ENCODE measurements at places on chromosomes 5 and 9.

DNA sequence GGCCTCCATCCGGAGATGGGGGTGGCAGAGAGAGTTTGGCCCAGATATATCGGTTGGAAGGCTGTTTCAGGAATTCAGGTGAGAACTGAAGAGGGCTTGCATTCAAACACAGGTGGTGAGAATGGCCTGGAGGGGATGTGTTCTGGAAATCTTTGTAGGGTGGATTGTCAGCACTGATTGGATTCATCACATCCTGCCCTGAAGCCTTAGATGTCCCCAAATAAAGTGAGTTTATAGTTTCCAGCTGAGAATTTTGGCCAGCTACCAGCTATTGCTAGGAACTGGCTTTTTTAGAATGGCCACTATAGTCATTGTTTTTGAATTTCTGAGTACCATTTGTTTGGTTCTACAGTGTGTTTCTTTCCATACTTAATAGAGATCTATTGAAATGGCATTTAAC is 46.1 kb upstream of the ANKH start:
- no peak for DNase-seq

- DNase-seq = no peak
Observed at GRCh38 chr9:36119476-36119875, 17.1 kb upstream of the GLIPR2 start.

GRCh38 chr5:122844136-122844909 is 1.1 kb upstream of the SNX24 start:
- no peak for DNase-seq

- DNase-seq = no peak
Observed at GRCh38 chr5:154801083-154801482, 45.9 kb downstream of the LARP1 start.

DNA sequence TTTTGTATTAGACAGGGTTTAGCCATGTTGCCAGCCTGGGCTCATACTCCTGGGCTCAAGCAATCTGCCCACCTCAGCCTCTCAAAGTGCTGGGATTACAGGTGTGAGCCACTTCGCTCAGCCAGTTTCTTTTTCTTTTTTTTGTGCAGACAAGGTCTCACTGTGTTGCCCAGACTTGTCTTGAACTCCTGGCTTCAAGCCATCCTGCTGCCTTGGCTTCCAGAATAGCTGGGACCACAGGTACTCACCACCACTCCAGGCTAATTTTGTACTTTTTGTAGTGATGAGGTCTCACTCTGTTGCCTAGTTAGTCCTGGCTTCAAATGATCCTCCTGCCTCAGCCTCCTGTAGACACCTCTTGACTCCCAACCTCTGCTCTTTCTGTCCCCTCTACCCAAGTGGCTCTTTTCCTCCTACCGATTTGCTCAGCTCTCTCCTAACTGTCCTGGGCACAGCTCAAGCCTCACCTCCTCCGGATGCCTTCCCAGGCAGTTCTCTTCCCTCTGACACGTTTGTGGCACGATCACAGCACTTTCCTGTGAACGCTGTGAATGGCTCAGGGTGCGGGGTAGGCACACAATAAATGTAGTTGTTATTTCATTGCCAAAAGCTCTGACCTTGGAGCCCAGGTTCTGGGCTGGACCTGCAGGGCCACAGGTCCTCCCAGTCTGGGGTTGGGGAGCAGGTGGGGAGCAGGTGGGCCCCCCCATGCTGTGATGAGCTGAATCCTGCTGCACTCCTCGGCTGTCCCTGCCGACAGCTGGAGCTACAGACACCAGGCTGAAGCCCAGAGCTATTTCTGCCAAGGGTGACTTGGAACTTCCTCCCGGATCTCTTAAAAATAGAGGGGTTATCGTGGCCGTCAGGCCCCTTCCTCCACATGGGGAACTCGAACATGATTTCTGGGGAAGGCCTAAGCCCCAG is 23.9 kb downstream of the GFI1B start:
- DNase-seq = no peak

- no peak for DNase-seq
Observed at GRCh38 chr9:121340676-121341392, 29.2 kb downstream of the STOM start.

- DNase-seq = no peak
Observed at GRCh38 chr9:132441404-132441803, 31.4 kb downstream of the CFAP77 start.

DNA sequence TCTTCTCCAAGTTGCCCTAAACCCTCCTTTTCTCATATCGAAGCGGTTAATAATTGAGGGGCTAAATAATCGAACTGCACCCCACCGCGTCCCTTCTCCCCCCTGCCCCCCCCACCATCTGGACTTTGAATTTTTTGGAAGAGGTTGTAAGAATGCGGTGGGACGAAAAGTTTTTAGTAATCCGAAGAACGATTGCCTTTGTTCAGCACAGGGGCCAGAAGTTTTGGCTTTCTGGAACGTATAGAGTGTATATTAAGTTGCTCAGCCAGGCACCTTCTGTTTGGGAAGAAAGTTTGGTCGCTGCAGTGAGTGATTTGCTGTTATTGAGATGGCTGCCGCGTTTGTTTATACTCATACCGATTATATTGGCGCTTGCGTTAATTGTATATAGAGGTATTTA is 518 bp downstream of the ERBIN start:
- DNase-seq = no peak

- no peak for DNase-seq
Observed at GRCh38 chr5:76690704-76691466, 25.0 kb upstream of the F2R start.

DNA sequence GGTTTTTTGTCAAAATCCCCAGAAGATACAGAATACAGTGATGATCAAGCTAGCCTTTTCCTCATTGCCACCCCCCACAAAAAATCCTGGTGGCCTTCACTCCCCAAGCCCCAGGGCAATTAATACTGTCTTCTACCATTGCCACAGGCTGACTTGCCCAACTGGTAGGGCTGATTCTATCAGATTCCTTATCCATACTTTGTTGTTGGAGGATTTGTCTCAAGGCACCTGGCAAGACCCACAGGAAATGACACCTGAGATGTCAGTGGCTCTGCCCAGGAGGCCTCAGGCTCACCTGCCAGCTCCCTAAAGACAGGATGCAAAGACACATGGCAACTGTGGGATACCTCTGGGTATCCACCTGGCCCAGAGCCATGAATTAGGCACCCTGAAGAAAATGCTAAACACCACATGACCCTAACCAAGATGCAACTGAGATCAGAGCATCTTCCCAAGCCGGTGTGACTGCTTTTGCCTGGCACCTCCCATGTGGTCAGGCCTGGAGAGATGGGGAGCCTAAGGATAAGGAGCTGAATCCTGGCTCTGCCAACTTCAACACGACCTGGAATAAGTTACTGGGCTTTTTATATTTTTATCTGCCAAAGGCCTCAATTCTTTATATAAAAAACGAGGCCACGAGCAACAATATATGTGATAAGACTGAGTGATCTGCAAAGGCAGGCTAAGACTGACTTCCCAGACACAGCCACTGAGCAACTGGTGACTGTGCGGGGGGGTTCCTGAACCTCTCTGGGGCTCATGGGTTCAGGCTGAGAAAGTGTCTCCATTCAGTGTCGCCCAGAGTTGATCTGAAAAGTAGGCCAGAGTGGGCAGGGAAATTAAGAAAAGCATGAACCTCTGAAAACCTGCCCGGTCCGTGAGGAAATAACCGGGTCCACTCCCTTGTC is 944 bp downstream of the ATOX1 start:
- peak; percentile 31 for DNase-seq

DNA sequence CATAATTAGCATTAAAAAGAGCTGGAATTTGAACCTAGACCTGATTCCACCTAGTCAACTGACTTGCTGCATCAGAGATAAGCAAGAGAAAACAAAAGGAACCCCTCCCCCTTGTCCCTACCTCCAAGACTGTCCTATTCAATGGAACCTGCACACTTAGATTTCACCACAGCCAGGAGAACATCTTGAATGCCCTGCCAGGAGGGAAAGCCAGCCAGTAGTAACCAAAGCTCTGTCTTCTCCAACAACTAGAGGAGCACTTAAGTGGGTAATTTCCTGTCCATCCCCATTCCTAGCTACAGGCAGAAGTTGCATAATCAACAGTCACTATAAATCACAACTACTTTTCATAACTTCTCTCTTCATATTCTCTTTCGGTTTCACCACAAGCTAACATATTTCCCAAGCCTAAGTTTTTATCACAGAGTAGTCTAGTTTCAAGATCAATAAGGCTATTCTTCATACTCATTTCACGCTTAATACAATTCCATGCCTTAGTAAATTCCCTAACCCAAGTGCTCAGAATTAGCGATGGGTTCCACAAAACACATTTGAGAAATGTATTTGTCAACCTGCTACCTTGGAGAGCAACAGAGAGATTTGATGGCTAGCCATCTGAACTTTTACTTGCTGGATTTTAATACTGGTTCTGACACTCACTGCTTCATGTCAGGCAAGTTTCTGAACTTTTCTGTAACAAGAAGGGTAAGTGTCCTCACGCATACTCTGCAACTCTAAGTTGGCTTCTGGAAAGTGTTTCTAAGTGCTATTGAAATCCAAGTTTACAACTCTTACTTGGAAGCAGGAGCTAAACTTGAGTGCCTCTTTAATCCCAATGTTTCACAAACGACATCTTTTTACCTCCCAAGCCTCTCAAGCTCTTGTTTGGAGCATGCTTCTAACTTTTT is 2.0 kb downstream of the DENND1A start:
- no peak for DNase-seq

- no peak for DNase-seq
Observed at GRCh38 chr5:127097278-127097677, 24.0 kb upstream of the C5orf63 start.

DNA sequence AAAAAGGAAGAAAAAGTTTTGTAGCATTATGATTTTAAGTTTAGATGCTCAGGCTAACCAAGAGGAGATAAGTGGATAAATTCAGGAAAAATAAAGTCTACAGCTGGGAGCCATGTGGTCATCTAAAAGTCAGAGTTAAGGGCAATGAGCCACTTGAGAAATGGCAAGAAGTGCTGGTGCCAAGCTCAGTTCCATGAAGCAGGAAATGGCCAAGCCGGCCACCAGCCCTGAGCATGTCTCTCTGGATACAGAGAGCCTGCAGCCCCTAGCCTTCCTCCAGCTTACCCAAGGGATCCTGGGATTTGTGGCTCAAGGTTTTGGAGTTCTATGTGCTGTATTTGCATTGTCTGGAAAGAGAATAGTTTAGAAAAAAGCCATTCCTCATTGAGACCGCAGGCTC is 12.2 kb upstream of the S1PR3 start:
- no peak for DNase-seq

- no peak for DNase-seq
Observed at GRCh38 chr9:134338394-134339182, 12.3 kb downstream of the RXRA start.

- DNase-seq = no peak
Observed at GRCh38 chr5:132424167-132424880, 54.8 kb downstream of the SLC22A5 start.

DNA sequence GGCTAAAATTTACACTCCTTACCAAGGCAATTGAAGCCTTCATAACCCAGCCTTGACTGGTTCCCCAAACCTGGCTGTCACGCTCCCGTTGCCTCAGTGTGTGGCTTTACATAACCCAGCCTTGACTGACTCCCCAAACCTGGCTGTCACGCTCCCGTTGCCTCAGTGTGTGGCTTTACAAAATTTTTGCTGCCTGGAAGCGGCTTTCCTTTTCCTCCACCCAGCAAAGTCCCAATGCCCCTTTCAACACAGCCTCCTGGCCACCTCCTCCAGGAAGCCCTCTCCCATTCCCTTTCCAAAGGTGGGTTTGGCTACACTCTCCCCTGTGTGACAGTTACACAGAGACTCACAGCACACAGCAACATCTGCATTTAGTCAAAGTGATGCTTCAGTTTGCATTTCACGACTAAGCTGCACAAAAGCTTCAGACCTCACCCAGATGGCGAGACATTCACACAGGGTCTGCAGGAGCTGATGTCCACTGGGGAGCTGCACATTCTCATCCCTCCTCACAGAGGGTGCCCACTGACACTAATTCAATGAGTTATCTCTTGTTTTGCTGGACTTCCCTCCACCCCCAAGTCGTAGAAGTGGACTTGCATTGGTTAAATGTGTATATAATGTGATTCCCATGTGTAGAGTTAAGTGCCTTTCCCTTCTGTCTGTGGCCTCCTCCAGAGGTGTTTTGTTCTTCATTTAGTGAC is 156.6 kb upstream of the PHYKPL start:
- no peak for DNase-seq

DNA sequence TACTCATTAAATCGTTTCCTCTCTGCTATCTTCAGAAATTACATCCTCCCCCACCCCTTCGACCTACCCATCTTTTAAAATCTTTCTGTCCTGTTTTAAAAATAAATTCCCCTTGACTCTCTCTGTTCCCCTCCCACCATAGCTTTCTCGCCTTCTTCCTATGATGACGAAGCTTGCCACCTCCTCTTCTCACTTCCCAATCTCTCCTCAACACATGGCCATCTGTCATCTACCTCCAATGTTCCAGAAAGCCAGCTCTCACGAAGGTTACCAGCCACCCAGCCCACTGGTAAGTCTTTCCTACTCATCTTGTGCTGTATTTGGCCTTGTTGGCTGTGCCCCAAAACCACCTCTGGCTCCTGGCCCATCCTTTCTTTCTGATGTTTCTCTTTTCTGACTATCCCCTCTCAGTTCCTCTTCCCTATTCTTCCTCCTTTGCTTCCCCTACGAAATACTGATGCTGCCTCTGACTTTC is 346.3 kb downstream of the ENC1 start:
- no peak for DNase-seq

GRCh38 chr9:127366594-127366993 is 30.4 kb upstream of the SLC2A8 start:
- DNase-seq = no peak
